NCI-H1436 (cell line): ENCODE measurements at places on chromosomes 11 and 22.

DNA sequence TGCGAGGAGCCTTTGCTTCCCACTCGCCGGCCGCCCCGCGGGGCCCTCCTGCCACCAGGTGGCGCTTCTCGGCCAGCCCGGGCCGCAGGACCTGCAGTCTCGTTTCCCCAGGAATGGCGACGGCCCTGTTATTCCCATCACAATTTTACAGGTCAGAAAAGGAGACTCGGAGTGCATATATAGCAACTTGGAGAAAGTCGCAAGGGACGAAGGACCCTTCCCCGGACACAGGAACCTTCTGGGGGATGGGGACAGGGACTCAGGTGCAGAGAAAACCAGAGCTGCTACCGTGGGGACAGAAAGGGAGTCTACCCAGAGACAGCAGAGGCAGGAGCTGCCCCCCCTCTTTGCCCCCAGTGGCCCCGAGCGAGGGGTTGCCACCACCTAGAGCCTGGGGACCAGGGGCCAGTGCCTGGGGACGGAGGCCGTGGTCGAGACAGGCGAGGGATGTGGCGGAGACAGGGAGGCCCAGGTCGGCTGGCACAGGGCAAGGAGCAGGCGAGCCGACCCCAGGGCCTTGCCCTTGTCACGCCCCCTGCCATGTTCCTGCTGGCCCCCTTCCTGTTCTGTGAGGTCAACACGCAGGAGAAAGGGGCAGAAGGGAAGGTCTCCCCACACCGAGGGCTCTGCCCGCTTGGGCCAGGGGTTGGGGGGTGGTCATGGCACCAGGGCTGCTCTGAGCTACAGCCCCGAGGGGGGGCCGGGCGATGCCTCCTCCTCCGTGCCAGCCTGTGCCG, 3.5 kb upstream of the KRTAP5-6 start:
- DNase-seq: peak; percentile 55

- DNase-seq: no peak
Observed at GRCh38 chr11:100515087-100515486, 172.0 kb upstream of the ARHGAP42 start.

DNA sequence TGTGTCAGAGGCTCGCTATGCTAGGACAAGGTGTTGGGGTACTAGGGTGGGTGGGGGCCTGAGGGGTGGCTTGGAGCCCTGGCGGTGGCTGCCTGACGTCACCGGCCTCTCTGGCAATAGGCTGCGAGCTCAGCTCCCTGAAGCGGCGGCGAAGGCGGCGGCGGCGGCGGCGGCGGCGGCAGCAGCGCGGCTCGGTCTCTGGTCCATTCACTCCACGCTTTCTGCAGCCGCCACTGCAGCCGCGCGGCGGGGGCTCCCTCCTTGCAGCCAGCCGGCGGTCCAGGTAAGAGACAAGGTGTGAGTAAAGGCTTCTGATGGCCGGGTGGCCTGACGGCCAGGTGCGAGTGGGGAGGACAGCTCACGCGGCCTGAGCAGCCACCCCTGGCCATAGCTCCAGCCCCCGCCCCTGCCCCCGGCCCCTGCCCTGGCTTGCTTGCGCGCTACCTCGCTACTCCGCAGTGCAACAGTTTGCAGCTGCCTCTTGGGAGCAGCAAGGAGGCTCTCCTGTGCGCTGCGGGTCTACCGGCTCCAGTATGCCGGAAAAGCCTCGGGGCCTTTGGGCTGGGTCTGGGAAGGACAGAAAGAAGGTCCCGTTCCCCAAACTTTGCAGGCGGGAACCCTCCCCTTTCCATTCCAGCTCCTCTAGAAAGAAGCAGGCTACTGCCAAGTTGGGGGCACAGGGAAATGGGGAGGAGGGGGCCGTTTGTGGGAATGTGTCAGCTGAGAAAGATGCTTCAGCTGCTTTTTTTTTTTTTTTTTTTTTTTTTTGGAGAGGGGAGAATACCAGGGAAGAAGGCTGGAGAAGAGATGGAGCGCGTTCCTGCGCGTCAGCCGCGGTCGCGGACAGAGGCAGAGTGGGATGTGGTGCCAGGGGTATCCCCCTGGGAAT, at the start of gene C11orf87:
Gene C11orf87, plus strand, starts transcription at position 210 of the 889 bp plus-strand sequence. CDS start 1,444 bp downstream, outside the sequence.
- no peak for DNase-seq

GRCh38 chr22:24005201-24005600, at the start of gene GSTT4:
Gene GSTT4 (minus strand): TSS chr22:24005453. CDS start chr22:24005356, 97 bp downstream.
- DNase-seq: no peak

GRCh38 chr11:129277198-129277843, 85.2 kb upstream of the ARHGAP32 start:
- DNase-seq: no peak

GRCh38 chr22:36237462-36238372, 1.6 kb downstream of the APOL2 start:
- DNase-seq: no peak

- DNase-seq: no peak
Observed at GRCh38 chr22:48098243-48098920, 1335.9 kb downstream of the TBC1D22A start.

GRCh38 chr11:26953770-26954392, 40.0 kb upstream of the FIBIN start:
- DNase-seq: no peak

DNA sequence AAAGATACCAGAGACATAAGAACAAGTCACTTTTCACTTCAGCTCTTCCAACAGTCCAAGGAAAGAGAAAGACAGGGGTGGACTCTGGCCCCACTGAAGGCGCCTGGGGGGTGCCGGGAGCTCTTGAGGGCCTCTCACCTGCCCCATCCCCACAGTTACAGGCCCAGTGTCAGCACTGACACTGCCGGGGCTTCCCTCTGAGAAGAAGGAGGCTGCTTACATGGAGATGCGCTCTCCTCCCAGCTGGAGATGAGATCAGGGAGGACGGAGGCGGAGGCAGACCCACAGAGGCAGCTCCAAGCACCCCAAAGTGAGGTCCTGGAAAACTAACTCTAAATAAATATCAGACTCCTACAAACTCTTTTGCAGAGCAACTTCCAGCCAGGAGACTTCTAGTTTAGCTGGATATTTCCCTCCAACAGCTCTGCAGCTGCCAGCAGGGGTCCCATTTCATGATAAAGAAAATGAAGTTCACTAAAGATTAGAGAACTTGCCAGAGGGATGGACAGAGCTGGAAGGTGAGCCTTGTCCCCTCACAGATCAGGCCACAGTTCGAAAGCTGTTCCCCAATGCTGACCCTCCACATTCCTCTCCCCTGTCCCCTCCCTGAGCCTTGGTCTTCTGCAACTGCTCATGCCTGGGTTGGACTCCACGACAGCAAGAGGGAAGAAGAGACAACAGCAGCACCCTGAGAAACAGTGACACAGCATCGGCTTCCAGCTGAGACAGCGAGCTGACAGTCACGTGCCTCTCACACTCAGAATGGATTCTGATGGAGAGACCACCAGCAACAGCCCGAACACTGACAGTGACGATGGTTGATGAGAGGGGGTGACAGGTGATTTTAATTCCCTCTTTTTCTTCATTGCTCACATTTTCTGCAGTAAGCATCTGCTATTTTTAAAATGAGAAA, 5.8 kb downstream of the CARS1 start:
- no peak for DNase-seq

GRCh38 chr22:50674606-50675552, 2.3 kb downstream of the SHANK3 start:
- DNase-seq: peak; percentile 21

- no peak for DNase-seq
Observed at GRCh38 chr11:35305670-35306382, 113.5 kb downstream of the SLC1A2 start.

DNA sequence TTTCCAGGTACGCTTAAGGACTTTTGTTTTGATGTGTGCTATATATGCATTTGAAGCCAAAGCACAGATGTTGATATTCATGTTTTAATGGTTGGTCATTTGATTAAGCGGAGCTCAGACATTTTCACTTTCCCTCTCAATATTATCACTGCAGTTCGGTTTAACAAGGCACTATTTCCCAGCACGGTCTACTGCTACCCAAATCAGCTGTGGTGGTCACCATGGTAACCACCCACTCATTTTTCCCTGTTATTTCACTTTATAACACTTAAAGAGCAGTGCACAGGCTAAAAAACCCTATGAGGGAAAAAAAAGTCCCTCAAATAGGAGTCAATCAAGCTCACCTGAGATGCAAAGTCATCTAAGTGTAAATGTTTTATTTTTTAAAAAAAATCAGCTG, 439.6 kb upstream of the CCDC90B start:
- no peak for DNase-seq

GRCh38 chr11:100939571-100939970, 190.0 kb downstream of the PGR start:
- no peak for DNase-seq

GRCh38 chr11:90556606-90557005, 333.8 kb upstream of the CHORDC1 start:
- peak; percentile 48 for DNase-seq

- no peak for DNase-seq
Observed at GRCh38 chr22:47372111-47372581, 609.7 kb downstream of the TBC1D22A start.
